ENCODE measurements at places on chromosomes 16 and 17.

- DNase-seq = no peak
Measured at GRCh38 chr16:29926711-29927052, 656 bp upstream of the KCTD13 start.

DNA sequence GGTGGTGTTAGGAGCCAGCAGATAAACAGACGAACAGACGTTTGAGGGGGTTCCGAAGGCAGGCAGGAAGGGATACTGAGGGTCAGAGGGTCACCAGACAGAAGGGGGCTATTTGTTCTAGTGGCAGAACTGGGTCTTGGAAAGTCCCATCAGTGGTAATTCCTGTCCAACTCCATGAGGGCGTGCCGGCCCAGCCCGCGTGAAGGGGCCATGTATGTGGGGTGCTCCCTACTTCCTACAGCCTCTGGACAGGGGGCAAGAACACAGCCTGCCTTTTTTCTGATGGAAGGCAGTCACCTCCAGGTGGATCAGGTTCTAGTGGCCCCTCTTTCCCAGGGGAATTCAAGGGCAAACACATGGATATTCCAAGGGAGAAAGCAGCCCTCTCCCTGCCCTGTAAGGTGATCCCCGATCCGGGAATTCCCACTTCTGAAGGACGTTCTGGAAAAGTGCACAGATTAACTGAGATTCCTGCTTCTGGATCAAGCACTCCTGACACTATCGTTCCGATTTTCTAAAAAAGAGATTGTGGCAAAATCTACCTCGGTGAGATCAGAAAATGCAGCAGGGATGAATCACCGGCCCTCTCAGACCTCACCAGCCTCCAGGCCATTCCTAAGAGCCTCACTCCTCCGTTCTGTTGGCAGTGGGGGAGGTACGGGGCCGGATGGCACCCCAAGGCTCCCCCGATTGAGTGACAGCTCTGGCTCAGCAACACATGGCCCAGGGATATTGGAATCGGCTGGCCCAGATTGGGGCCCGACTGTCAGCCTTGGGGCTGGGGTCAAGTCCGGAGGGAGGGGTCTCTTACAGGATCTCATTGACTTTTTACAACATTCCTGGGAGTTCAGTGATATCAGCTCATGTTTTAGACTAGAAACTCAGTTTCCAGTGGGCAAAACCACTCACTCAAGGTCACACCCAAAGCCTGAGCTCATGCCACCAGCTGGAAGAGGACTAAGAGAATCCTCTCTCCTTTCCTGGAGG is 12.4 kb downstream of the STX1B start:
- DNase-seq = no peak

DNA sequence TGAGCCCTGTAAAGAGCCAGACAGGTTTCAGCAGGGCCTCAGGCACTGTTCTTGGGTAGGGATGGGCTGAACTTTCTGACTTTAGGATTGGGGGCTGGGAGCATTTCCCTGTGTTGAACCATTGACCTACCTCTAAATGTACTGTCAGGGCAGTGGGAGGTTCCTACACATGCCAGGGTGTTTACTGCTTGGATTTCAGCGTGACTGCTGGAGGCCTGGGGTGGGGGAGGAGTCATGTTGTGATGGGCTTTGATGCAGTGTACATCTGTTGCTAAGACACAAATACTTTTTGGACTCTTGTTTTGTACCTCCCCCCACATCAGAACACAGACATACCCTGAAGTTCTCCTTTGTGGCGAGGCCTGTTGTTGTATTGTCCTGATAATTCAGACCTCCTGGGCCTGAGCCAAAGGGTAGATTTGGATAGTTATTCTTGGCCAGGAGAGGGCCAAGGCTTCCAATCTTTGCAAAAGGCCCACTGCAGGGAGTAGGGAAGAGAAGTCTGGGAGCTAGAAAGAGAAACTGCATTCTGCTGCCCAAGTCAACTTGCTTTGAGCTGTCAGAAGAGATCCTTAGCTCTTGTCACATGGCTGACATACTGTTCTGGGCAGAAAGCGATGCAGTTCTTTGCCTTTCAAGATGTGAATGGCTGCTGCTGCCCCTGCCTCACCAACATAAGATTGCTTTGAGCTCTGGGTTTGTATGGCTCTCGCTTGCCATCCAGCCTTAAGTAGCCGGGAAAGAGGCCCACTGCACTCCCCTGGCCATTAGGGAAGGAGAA is 3.7 kb downstream of the NFE2L1 start:
- no peak for DNase-seq

- DNase-seq = peak; percentile 34
Measured at GRCh38 chr17:39822051-39822451, 42.1 kb downstream of the IKZF3 start.

- DNase-seq = no peak
Measured at GRCh38 chr17:55873017-55873758, 122.3 kb downstream of the PCTP start.
